ENCODE measurements at places on chromosomes 3 and 15. TPM values are rescaled to one million over a fixed set of nuclear protein-coding genes. Genes with fewer than 3 reads are reported as not detected.
A peak's percentile ranks its signal among the peaks of the same experiment; 100 is the strongest.

DNA sequence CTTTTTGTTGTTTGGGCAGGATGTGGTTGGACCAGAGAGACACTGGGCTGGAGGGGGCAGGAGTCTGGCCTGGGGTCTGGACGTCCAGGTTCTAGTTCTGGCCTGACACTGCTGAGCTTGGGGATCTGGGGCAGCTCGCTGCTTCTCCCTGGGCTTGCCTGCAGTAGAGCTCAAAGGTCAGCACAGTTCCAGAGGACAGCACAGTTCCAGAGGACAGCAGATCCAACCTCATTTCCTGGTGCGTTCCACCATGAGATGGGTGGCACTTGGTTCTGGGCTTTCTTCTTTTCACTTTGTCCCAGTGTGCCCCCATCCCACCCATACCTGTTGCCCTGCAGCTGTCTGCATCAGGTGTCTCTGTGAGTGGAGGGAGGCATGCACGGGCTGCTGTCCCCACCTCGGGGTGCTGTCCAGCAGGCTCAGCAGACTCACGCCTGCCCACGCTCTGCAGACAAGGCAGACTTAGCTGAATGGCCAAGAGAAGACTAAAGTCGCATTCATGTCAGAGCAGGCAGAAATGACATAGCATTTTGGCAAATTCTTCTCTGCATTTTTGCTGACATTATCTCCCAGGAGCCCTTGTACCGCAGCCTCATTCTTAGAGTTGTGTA is 16.7 kb downstream of the CACNA2D3 start:
- DNase-seq, result no peak

DNA sequence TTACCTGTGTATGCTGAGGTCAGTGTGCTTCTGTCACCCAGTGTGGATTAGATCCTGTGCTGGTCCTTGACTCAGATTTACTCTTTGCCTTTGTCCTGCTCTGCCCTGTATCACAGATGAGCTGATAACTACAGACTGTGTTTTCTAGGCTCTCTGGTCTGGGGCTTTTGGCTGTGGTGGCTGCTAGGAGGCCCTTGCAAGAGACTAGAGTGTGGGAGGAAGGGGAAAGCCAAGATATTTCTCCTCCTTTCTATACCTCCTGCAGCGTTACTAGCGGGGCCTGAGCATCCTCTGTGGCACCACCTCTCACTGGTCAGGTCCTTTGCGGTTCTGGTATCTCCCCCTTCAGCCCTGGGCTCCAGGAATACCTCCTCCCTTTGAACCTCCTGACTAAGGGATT is 282.3 kb upstream of the TBC1D5 start:
- DNase-seq, result no peak

The ASB7 gene
- total RNA-seq, result 14.1 TPM

GRCh38 chr3:179027326-179027900 is 44.2 kb downstream of the ZMAT3 start:
- DNase-seq, result no peak

DNA sequence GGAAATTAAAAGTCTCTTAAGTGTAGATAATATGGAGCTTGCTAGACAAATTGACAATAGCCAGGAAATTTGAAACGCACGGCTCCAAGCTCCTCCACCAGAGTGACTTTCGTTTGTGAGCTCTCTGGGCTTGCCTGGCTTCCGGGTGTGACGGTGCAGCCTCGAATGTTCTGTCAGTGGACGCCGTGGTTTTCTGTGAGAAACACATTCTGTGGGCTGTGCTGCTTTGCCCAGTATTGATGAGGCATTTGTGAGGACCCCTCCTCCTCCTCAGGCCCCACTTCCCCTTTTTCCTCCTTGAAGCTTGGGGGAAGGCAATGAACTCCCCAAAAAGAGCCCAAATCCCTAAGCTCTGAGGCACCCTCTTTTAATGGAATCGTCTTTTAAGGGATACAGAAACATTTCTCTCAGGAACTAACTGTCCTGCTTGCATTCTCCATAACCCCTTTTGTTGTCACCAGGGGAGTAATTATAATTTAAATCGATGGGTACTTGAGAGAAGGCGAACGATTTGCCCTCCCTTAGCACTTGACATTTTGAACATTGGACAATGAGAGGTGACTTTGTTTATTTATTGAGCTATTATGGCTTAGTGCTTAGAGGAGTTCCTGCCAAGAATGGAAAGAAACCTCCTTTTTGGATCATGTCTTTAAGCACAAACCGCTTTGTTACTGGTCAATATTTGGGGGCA is 40.8 kb downstream of the POLR2M start:
- no peak for DNase-seq

DNA sequence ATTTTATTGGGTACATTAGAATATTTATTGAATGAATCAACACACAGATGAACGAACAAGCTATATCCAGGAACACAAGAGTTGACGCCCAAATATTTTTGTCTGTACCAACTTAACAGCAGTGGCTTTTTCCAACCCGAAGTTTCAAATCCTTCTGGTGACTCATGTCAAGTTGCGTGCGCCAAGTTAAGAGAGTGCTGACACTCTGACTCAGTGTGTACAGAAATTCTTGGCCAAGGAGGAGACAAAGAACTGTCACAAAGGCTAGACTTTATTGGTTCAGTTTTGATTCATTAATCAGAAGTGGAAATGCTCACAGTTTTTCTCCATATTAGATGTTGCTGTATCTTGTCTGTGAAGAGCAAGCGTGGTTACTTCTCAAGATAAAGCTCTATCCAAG is 59.6 kb upstream of the TSC22D2 start:
- DNase-seq, result no peak

- DNase-seq, result no peak
These were observed 13.2 kb upstream of the TIPARP start for GRCh38 chr3:156661155-156661554.

GRCh38 chr3:99442599-99442998 is 195.8 kb upstream of the COL8A1 start:
- no peak for DNase-seq

The SATB1 gene
- total RNA-seq, result 133 TPM

DNA sequence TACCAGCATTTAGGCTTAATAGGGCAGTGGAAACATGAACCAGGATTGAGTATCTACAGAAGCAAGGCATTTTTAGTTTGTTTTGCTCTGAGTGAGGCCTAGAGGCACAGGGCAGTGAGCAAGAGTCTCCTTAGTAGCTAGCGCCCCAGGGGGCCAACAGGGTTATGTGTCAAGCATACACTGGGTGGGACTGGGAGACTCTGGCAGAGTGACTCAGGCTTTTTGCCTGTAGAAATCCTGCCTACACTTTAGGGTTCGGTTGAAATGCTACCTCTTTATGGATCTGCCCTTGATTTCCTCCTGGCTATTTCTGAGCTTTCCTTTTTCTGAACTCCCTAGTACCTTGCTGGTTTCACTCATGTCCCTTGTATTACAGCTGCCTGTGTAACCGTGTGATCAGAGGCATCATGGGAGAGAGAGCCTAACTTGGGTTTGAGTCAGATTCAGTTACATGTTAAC is 72.2 kb downstream of the TOP2B start:
- DNase-seq, result no peak

- DNase-seq, result no peak
These were observed 593 bp downstream of the TMOD2 start for GRCh38 chr15:51751697-51752683.

GRCh38 chr3:52345521-52346109 is 29.5 kb downstream of the DNAH1 start:
- no peak for DNase-seq

DNA sequence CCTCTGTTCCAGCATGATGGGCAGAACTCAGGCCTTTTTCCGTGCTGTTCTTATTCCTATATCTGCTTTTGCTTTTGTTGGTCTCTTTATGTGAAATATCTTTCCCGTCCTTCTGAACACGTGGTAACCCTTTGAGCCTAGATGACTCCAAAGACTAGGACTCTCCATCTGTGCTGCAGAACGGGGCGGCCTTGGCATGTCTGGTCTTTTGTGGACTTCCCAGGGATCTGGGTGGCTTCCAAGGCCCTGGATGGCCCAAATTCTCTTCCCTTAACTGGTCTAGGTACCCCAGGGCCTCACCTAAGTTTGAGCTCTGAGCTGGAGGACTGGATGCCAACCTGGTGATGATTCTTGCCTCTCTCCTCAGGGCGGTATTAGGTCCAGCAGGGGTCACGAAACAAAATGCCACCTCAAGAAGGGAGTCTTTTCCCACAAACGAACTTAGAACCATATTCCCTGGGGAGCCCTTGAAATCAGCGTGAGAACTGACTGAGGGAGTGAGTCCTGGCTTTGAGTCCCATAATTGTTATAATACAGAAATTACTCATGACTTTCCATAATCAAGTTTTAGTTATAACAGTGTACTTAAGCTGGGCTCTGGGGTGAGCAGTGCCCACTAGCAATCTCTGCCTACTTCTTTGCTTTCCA is 13.8 kb downstream of the TLNRD1 start:
- no peak for DNase-seq

GRCh38 chr3:45552031-45552793 is 42.3 kb upstream of the LIMD1 start:
- no peak for DNase-seq

- DNase-seq, result no peak
These were observed 26.8 kb downstream of the NFKBIZ start for GRCh38 chr3:101876142-101876541.

The REC114 gene
- not detected for total RNA-seq

GRCh38 chr15:73851689-73852088 is 21.7 kb upstream of the TBC1D21 start:
- DNase-seq, result no peak

DNA sequence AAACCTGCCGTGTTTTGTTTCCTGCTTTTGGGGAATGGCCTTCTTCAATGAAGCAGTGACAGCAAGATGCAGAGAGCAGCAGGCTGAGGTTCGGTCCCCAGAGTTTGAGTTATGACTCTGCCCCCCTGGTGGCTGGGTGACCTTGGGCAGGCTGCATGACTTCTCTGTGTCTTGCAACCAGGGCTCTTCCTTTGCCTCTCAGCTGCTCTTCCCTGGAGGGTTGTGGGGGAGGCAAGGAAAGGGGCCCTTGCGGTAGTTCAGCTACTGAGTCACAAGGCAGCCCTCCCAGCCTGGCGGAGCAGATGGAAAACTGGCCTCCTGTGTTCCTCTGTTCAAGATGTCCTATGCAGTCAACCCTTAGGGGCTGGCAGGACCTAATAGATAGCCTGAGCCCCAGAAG is 17.1 kb downstream of the CTXND1 start:
- DNase-seq, result no peak

DNA sequence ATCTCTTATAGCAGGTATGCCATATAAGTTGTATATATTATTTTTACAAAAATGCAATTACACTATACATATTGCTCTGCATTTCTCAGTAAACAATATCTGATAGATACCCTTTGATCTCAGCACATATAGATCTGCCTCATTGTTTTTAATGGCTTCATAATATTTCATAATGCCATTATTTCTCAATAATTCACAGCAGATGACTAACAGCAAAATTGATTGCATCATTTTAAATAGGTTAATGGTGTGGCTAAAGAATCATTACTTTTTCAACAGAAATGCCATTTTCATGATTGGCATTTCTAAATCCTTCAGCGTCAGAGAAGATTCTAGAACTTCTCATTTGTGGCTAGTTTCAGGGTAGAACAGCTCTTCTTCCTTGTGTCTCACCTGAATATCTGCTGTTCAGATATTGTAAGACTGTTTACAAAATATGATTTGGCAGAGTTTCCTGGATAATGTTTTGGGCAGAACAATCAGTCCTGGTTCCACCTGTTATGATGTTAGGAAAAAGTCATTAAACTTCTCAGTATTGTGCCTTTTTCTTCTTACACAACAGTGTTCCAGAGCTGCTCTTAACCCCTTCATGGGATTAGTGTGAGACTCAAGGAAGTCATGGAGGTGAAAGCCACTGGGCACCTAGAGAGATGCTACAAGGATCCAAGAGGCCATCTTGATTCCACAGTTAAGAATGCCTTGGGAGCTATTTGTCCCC is 397.6 kb upstream of the THBS1 start:
- no peak for DNase-seq

- DNase-seq, result no peak
These were observed 27.2 kb upstream of the VPS33B start for GRCh38 chr15:91049378-91050127.

The SLCO2A1 gene
- 4.1 TPM for total RNA-seq

GRCh38 chr3:49648354-49649019 is 25.7 kb upstream of the APEH start:
- DNase-seq, result no peak

- no peak for DNase-seq
These were observed 5.5 kb downstream of the CD47 start for GRCh38 chr3:108085370-108085769.

GRCh38 chr15:66721501-66721937 is 19.5 kb downstream of the SMAD6 start:
- DNase-seq, result no peak

GRCh38 chr3:2526926-2527325 is 428.3 kb downstream of the CNTN4 start:
- no peak for DNase-seq

DNA sequence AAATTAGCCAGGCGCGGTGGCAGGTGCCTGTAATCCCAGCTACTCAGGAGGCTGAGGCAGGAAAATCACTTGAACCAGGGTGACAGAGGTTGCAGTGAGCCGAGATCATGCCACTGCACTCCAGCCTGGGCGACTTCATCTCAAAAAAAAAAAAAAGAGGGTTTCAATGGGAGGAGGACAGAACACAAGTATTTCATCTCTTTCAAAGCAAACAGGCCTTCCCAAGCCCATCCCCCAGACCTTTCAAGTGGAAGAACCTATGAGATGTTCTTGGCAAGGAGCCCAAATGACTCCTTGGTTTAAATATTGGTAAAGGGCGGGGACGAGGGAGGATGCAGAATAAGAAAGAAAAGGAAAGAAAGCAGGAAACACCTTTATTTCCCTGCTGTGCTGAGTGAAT is 62.2 kb upstream of the MCF2L2 start:
- no peak for DNase-seq

- DNase-seq, result peak; percentile 15
These were observed 53.5 kb downstream of the WWTR1 start for GRCh38 chr3:149604125-149604875.

- no peak for DNase-seq
These were observed 559 bp downstream of the SENP5 start for GRCh38 chr3:196868297-196868661.

The SEMA3B gene
- total RNA-seq, result 67.7 TPM

Measured in dorsolateral prefrontal cortex (tissue), 122 donors.